ENCODE measurements at places on chromosomes 12 and 14. TPM values are rescaled to one million over a fixed set of nuclear protein-coding genes. Genes with fewer than 3 reads are reported as not detected.

JDP2 gene
- 80.1 TPM for total RNA-seq

FAIM2 gene
- 13.8 TPM for total RNA-seq

ARG2 gene
- total RNA-seq, result 0.74 TPM

GYS2 gene
- total RNA-seq, result not detected

NEUROD4 gene
- total RNA-seq, result not detected

MYH7 gene
- total RNA-seq, result not detected

TOMM20L gene
- total RNA-seq, result not detected

LRRC9 gene
- total RNA-seq, result not detected

AMHR2 gene
- total RNA-seq, result not detected

ASB2 gene
- 0.49 TPM for total RNA-seq

IL22 gene
- total RNA-seq, result not detected

MYO1H gene
- not detected for total RNA-seq

PHETA1 gene
- total RNA-seq, result 16.2 TPM

SLC7A8 gene
- total RNA-seq, result 11.7 TPM

INHBC gene
- not detected for total RNA-seq

Measured in fibroblast of the aortic adventitia (primary cell).